Activated naive CD8-positive, alpha-beta T cell treated with anti-CD3 and anti-CD28 coated beads, Interleukin-2, amount 50 U/mL, for 16 hours (primary cell): ENCODE measurements at places on chromosomes 16 and 17.

- DNase-seq: no peak
Measured at GRCh38 chr17:40023590-40024292, 8.5 kb downstream of the CSF3 start.

DNA sequence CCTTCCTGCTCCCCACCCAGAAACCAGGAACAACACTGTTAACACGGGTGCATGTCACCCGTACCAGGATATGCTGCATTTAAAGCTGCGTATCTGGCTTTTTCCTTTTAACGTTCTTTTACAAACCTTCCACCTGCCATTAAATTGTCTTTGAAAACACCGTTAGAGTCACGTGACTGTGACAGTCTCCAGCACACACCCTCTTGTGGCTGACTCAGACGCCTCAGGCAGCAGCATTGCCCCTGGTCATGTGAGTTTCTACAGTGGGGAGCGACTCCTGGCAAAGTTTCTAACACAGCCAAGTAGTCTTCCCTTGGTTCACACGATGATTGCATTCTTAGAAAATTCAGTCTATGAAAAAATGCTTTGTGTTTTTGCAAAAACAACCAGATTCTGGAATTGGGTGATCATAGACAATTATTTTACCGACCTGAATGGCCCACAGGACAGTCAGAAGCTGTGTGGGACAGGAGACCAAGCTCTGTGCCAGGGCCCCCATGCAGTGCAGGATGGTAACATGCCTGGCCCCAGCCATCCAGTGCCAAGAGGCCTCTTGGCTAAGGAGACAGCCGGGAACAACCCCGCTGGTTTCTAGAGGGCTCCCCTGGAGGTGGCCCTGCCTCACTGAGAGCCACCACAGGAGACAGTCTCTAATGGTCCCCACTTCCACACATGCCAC lies 199.1 kb downstream of the KATNIP start:
- no peak for DNase-seq

GRCh38 chr17:45184144-45184543 lies 22.5 kb downstream of the HEXIM2 start:
- no peak for DNase-seq

GRCh38 chr17:77182205-77183172 lies 41.7 kb downstream of the SEC14L1 start:
- no peak for DNase-seq

DNA sequence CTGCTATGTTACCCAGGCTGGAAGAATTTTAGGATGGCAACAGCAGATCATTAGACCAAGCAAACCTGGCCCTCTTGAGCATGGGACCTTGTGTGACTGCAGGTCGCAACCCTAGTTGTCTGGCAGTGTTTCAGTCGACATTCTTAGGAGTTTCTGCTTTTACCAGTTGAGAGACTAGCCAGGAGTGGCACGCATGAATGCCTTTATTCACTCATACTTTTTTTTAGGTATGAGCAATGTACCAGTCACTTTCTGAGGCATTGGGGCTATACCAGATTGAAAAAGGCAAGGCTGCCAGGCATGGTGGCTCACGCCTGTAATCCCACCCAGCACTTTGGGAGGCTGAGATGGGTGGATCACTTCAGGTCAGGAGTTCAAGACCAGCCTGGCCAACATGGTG lies 28.2 kb upstream of the HAS3 start:
- DNase-seq: no peak

- no peak for DNase-seq
Measured at GRCh38 chr17:38325221-38325851, 18.4 kb downstream of the GPR179 start.

GRCh38 chr16:22296225-22297113 lies 740 bp upstream of the POLR3E start:
- no peak for DNase-seq

GRCh38 chr17:65485388-65486299 lies 75.8 kb downstream of the AXIN2 start:
- no peak for DNase-seq

- DNase-seq: no peak
Measured at GRCh38 chr16:11639925-11640899, 28.0 kb upstream of the SNN start.

DNA sequence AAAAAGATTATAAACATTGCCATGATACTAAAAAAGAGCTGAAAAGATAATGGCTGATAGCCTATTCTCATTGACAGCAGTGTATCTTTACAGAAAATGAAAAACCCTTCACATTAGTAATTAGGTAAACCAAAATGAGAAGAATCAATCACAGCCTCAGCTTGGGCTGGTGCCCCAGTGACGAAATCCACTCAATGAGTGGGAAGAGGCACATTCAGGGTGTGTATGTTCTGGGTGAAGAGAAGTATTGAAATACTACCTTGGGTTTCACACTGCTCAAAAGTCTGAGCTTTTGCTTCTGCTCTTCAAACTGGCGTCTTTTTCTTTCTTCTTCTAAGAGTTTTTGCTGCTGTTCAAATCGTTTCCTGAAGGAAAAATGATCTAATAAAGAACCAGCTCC lies 24.2 kb downstream of the SYNRG start:
- DNase-seq: no peak

DNA sequence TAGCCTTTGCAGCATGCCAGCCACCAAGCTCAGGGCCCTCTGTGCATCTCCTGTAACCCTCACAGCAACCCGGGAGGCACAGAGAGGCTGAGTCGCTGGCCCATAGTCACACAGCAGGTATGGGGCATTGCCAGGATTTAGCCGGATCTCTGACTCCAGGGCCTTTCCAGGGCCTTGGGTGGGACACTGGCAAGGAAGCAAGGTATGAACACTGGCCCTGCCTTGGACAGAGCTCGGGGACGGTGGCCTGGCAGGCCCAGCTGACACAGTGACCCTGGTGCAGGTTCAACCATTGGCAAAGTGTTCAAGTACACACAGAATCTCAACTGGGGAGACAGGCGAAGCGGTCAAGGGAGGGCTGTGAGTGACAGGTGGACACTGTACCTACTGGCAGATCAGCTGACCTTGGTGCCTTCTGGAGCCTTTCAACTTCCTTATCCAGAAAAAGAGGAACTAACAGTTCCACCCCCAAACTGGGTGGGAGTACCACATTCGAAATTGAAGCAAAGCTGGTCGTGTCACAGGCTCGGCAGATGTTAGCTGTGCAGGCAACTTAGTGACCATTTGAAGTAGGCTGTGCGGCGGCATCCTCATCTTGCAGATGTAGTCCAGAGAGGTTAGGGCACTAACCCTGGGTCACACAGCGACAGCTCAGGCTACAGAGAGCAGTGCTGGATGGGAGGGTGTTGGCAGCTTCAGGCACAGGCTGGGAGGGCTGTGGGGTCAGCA lies 287.4 kb downstream of the SEC14L1 start:
- DNase-seq: no peak

DNA sequence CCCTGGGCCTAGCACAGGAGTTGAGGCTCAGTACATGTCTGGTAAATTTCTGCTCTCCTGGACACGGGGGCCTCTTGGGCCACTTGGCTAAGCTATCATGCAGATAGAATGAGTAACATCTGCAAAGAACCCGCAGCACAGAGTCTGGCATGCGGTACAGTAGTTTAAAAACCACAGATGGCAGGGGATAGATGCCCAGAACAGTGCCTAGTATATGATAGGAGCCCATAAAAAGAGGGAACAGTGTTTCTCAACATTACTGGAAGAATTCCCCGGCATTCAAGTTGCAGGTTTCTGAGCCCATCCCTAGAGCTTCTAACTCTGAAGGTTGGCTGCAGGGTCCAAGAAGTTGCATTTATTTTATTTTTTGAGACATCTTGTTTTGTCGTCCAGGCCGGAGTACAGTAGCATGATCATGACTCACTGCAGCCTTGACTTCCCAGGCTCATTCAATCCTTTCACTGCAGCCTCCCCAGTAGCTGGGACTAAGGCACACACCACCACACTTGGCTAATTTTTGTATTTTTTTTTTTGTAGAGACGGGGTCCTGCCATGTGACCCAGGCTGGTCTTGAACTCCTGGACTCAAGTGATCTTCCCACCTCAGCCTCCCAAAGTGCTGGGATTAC lies 5.8 kb downstream of the CDIPT start:
- no peak for DNase-seq

DNA sequence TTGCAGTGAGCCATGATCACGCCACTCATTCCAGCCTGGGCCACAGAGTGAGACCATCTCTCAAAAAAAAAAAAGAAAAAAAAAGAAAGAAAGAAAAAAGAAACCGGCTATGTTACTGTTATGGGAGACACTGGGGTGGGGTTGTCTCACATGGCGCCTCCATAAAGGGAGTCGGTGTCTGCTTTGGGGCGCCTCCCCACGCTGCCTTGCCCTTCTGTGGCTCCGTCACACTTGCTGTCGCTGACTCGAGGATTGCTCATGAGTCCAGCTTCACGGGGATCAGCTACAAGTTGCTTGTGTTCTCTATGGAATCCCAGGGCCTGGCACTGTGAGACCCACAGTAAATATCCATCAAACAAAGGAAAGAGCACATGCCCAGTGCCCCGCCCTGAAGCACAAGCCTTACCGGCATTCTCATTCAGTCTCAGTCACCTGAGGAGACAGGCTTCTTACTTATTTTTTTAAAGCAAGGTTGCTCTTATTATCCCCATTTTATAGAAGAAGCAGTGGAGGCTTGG lies 40.6 kb upstream of the ZNF423 start:
- no peak for DNase-seq

DNA sequence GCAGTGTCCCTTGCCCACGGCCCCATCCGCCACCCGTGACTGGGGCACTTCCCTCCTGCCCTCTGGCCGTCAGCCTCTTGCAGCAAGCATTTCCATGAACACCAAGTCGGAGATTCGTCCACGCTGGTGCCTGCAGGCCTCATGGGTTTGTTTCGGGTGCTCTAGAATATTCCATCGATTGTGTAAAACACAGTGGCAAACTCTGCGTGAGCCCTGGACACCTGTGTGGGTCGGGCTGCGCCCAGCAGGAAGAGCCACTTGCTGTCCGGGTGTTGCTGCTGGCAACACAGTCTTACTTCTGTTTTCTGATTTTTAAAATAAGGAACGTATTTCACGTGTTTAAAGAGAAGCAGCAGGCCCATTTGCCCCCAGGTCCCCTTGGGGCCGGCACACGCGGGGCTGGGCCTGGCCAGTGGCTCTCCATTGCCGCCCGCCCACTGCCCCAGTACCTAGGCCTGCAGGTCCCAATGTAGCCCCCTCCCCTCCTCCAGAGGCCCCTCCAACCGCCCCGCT lies 10.0 kb downstream of the CYBC1 start:
- DNase-seq: no peak

DNA sequence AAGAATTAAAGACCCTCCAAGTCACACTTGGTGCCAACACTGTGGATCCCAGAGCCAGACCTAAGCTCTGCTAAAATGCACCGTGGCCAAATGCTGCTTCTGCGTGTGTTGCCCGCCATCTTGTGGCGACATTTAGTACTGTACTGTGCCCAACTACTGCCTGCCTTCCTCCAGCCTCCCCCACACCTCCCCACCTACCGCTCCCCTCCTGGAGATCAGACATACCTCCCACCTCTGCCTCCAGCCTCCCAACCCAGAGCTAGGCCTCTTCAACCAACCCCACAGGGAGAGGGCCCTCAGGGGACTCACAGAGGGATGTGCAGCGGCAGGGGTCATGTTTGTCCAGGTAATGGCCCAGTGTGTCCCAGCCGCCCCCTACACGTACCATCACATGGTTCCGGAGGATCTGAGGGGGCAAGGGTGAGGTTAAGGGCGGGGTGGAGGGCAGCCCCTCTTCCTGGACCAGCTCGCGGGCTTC lies 5.5 kb downstream of the GAS2L2 start:
- DNase-seq: peak; percentile 56

DNA sequence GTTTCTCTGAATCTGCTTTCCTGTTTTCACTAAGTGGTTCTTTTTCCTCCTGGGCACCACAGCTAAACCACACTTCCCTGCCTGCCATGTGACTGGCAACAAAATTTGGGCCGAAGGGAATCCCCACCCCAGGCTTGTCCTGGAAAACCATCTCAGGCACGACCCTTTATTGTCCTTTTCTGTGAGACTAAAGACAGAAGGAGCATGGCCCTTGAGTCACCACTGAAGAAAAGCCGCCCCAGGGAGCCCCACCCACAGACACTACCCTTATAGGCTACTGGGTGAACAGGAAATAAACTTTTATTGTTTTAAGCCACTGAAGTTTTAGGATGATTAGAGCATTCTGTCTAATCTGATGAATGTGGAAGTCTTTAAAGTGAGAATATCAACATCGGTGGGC lies 88.6 kb upstream of the BRD7 start:
- no peak for DNase-seq

GRCh38 chr16:88113545-88114045 lies 162.4 kb downstream of the BANP start:
- DNase-seq: no peak

- no peak for DNase-seq
Measured at GRCh38 chr16:55478827-55479429, at the start of gene MMP2. Gene MMP2, plus strand, starts transcription at chr16:55479198. Its CDS starts 282 bp downstream, at chr16:55479480.

GRCh38 chr17:34313164-34313563 lies 6.1 kb upstream of the CCL8 start:
- DNase-seq: no peak

GRCh38 chr16:53849994-53850393 lies 146.0 kb downstream of the FTO start:
- no peak for DNase-seq

GRCh38 chr17:10638151-10638550 lies 19.0 kb downstream of the MYH3 start:
- DNase-seq: no peak

- no peak for DNase-seq
Measured at GRCh38 chr17:63033142-63033541, 67.1 kb downstream of the TANC2 start.

DNA sequence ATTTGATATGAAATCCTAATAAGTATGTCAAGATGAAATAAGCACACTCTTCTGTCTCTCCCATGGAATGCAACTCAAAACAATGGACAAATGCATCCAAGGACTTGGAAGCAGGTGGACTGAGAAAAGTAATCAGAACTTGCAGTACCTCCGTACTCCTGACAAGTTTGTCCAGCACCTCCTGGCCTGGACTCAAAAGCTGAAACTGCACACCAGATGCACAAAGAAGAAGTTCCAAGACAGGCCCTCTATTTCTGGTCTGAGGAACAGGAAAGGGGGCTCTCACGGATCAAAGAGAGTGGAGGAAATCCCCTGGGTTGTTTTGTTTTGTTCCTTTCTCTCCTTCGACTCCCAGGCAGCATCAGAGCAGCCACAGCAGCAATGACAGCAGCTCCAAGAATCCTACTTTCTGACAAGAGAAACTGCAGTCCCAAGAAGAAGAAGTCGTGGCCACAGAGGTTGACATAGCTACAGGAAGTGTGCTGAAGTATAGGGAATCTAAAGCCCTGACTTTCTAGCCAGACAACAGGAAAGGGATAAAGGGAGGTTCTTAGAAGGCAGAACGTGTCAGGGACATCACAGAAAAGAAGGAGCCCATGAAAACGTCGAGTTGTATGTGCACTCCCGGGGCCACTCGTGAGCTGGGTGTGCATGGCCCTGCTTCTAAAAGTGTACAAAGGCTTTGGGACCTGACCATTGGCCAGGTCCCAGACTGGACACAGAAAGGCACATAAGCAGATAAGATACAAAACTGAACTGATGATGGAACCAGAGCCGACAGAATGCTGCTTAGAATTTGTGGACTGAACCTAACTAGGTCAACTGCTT lies 29.3 kb downstream of the AKAP10 start:
- no peak for DNase-seq
